Cerebellum (tissue), 4 donors: ENCODE measurements at places on chromosomes 2 and 18. TPM values are rescaled to one million over a fixed set of nuclear protein-coding genes. Genes with fewer than 3 reads are reported as not detected.

Gene MDH1B
- total RNA-seq: 5.0 TPM

Gene ALLC
- total RNA-seq: not detected

Gene BOK
- 19.1 TPM for total RNA-seq

Gene HOXD3
- total RNA-seq: not detected

Gene PAIP2B
- total RNA-seq: 17.3 TPM

Gene CD8B
- 0.27 TPM for total RNA-seq

Gene LHCGR
- total RNA-seq: 1.5 TPM

Gene AGXT
- not detected for total RNA-seq

Gene RBFA
- total RNA-seq: 63.1 TPM

Gene REG3A
- 0.45 TPM for total RNA-seq

Gene ESPNL
- total RNA-seq: 0.09 TPM

Gene TUBA3D
- not detected for total RNA-seq

Gene IL1R2
- not detected for total RNA-seq

Gene SEPTIN10
- 46.1 TPM for total RNA-seq

Gene STAMBP
- total RNA-seq: 16.0 TPM

Gene TEKT4
- total RNA-seq: 0.27 TPM

Gene KIAA2012
- total RNA-seq: 1.00 TPM

Gene PROM2
- total RNA-seq: 3.0 TPM

Gene IL36RN
- not detected for total RNA-seq

Gene SOWAHC
- 20.6 TPM for total RNA-seq

Gene SAG
- not detected for total RNA-seq

Gene ODC1
- total RNA-seq: 104 TPM

Gene RGPD4
- total RNA-seq: not detected

Gene FBXO15
- 9.3 TPM for total RNA-seq

Gene SLC23A3
- total RNA-seq: 1.3 TPM

Gene AGBL5
- 20.1 TPM for total RNA-seq

Gene ASXL2
- 7.9 TPM for total RNA-seq

Gene DPP10
- 78.0 TPM for total RNA-seq

Gene L3MBTL4
- 2.9 TPM for total RNA-seq

Gene IL1RL2
- 0.73 TPM for total RNA-seq

Gene GKN1
- not detected for total RNA-seq
